Central memory CD4-positive, alpha-beta T cell (primary cell): ENCODE measurements at places on chromosomes 4 and X.

GRCh38 chr4:113945906-113946305, 33.5 kb downstream of the ARSJ start:
- no peak for DNase-seq

DNA sequence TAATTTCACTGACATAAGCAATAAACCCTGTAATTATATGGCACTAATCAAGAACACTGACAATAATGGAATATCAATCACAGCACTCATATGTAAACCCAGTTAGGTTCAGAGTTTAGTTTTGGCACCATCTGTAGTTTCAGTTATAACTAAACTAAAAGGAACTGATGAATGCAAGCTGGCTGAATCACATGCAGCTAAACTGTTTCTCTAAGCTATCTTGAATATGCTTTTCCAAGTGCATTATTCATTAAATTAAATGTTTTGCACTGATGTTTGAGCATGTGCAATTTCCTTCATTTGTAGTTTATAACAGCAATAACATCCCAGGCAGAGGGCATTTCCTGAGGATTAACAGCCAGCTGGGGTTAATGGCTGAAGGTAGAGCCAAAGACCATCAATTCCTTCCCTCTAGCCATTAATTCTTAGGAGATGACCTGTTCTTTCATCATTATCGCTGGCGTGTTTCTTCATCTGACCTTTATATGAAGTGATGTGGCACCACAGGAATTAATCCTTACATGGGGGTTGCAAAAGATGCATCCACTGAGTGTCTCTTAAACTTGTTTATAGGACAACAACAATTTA, 562.8 kb upstream of the IGFBP7 start:
- no peak for DNase-seq

GRCh38 chrX:131792789-131793462, 230.2 kb upstream of the STK26 start:
- DNase-seq, result peak; percentile 88

GRCh38 chr4:76939184-76939583, 10.4 kb upstream of the SEPTIN11 start:
- no peak for DNase-seq

DNA sequence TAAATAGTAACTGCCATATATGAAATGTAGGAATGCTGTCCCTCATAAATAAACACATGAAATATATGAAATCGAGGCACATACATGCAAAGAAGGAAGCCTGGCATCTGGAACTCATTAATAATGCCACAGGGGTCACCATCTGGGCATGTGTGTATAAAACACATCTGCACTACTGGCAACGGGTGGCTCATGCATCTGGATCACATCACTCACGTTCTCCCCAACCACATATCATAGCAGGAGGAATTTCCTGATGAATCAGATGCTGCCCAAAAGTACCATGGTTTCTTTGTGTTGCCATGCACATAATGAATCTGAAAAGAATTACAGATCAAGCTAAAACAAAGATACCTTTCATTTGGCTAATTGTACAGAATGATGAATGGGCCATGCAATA, 28.6 kb downstream of the RNF175 start:
- DNase-seq, result no peak
